ENCODE measurements at places on chromosomes 2 and 18.

DNA sequence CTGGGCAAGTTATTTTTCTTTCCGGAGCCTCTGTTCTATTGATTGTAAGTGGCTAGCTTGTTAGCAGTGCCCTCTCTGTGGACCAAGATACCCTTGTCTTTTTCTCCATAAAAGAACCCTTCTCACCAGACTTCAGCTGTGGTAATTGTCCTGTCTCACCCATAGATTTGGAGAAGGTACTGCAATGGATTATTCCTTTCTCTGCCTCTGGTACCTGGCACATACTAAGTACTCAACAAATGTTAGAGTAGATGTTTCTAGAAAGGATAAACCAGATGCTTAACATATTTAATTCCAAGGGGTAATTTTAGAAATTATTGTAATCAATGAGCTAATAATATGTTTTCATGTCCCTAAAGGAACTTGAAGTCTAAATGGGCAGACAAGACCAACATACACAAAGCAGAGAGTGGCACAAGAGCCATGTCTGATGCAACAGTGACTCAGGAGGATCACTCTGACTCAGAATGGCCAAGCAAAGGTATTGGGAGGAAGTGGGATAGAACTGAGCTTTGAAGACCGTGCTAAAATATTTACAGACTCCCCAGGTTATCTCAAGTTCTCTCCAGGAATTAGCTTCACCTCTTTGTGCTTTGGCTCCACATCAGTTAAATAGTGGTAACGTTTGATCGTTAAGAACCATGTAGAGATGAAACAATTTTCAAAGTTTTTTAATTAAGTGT, 129.7 kb upstream of the OSR1 start:
- peak; percentile 1 for DNase-seq

GRCh38 chr2:161307676-161308075, 549 bp upstream of the PSMD14 start:
- no peak for DNase-seq

- DNase-seq, result no peak
Observed at GRCh38 chr2:176656038-176656775, 387.0 kb downstream of the MTX2 start.

DNA sequence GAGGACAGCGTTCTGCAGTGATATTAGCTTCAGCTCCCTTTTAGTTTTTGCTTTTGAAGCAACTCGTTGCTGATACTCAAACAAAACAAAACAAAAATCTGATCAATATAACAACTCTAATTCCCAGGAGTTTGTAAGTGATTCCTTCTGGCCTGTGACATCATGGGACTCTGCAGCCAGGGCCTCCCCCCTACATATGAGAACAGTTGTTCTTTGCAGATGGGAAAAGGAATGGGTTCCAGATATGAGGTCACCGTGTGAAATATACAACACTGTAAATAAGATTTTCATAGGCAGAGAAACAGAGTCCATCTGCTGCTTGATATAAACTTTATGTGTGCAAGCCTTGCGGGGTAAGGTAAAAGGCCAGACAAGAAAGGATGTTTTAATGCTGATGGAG, 56.7 kb downstream of the DIS3L2 start:
- no peak for DNase-seq

DNA sequence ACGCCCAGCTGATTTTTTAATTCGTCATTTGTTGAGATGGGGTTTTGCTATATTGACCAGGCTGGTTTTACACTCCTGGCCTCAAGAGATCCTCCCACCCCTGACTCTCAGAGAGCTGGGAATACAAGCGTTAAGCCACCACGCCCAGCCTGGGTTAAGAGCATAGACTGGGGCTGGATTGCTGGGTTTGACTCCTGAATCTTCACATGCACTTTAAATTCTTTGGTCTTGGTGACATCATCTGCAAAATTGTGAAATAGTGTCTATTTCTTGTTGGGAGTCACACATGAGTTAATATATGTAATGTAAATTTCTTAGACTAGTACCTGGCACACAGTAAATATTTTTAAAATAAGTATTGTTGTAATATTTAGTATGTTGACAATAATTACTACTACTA, 257.4 kb downstream of the DOK6 start:
- no peak for DNase-seq

DNA sequence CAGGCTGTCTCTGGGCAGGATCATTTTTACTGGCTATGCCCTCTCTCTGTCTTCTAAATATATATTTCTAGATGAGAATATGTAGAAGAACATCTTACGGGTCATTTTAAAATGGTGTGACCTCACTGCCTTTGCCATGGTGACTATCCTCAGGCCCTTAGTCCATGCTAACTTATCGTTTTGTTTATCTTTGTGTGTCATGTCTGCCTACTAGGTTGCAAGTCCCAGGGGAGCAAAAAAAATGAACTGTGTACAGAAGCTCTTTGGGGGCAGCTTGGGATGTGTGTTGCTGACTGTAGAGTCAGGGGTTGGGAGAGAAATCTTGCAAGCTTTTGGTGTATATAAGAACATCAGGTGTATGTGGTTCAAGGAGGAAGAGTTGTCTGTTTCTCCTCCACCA, 11.0 kb downstream of the CPSF3 start:
- DNase-seq, result no peak

DNA sequence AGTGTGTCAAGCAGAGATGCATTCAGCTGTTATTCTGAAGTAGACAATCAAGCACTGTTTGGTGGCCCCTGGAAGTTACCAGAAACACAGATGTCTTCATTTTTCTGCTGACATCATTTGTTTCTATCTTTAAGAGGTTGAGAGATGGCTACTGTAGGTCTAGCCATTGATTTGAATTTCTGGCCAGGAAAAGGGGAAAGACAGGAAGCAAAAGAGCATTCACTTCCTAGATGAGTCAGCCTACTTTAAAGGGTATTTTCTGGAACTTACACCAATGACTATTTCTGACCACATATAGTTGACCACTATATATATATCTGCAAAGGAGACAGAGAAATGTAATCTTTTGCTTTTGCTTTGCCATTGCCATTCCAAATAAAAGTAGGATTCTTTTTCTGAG, 900.1 kb upstream of the SOX11 start:
- DNase-seq, result no peak

DNA sequence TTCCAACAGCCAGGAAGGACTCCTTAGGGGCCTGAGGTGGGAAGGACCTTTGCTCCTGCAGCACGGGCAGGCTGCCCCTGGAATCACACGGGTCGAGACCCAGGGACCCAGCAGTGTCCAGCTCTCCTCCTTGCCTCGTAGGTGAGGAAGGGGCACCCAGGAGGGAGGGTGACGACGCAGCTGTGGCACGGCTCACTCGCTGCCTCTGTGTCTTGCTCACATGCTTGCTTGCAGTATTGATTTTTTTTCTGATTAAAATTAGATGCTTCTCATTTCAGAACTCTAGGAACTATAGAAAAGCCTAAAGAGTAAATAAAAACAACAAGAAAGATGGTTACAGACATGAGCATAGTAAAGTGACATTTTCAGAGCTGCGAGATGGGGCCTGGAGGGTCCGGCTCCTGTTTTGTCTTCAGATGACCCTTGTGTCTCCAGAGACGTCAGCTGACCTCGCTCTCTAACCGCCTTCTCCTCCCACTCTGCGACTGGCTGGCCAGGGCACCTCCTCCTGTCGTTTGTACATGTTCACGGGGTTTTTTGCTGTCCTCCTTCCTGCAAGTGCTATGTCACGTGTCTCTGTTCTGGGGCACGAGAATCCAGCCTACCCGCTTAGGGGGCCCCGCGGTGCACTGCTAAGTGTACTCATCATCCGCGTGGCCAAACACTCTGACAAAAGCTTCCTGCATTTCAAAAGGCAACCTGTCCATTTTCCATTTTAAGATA, 65.7 kb upstream of the ZNF236 start:
- no peak for DNase-seq

- no peak for DNase-seq
Observed at GRCh38 chr2:68506170-68506569, 38.8 kb downstream of the APLF start.

GRCh38 chr2:127859712-127860085, 1.7 kb upstream of the POLR2D start:
- DNase-seq, result peak; percentile 50

DNA sequence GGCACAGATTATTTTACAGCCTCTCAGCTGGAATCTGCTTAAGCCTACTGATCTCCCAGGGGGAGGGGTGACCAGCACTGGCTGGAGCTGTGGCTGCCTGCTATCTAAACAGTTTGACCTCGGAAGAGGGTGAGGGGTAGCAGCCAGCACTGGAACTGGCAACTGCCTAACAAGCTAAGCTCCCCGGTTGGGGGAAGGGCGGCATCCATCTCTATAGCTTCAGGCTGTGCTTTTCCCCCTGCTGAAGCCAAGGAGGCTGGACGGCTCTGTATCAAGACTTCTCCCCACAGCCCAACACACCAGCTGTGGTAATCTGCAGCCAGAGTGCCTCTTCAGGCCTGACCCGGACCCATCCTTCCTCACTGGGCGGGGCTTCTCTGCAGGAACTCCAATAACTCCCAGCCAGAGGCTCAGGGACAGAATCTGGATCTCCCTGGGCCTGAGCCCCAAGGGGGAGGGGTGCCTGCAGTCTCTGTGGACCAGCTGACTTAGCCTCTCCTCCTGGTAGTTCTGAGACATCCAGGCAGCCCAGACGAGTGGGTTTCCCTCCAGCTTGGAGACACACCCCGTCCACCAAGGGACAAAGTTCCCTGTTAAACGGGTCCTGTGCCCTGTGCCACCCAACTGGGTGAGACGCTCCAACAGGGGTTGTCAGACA, 560.2 kb downstream of the LRP1B start:
- no peak for DNase-seq

- DNase-seq, result no peak
Observed at GRCh38 chr2:23617811-23618215, 232.8 kb downstream of the KLHL29 start.

DNA sequence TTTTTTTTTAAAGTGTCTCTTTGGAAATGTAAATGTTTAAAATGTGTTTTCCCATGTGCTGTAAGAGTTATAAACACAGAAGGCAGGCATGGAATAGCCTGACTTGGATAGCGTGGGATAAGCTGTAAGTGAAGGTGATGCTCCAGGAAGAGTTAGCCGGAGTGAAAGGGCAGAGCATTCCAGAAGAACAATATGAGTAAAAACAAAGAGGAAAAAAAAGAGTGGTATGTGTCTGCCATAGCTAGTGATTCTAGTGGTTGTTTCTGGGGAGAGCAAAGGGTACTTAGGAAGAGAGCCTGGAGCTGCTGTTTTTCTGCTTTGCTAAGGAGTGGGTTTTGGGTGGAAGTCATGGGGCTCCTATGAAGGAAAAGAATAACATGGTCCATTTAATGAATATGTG, 126.9 kb upstream of the DLGAP1 start:
- no peak for DNase-seq

GRCh38 chr2:90207454-90208058, 1516.1 kb downstream of the RPIA start:
- no peak for DNase-seq

GRCh38 chr18:49673281-49673680, 111.4 kb downstream of the LIPG start:
- DNase-seq, result no peak

GRCh38 chr2:84212611-84213314, 246.3 kb downstream of the SUCLG1 start:
- DNase-seq, result no peak

GRCh38 chr2:232534940-232535651, 4.4 kb upstream of the CHRNG start:
- no peak for DNase-seq

DNA sequence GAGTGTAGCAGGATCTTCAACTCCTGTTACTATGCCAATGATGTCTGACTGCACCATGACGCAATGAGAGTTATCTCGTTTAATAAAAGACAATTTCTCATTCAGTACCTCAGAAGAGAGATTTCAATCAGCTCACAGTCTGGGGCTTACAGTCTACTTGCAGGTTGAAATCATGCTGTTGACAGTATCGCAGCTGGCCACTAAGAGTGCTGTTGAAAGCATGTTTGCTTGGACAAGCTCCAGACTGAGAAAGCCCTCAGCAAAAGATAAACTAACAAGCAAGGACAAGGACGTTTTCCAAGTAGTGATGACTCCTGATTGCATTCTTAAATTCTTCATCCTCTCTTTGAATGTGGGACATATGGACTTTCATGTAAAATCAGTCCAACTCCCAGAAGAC, 145.2 kb upstream of the SYT4 start:
- DNase-seq, result no peak

All from activated CD4-positive, alpha-beta T cell treated with anti-CD3 and anti-CD28 coated beads, Interleukin-2, amount 50 U/mL, for 48 hours (primary cell).